Activated CD4-positive, CD25-positive, alpha-beta regulatory T cell treated with anti-CD3 and anti-CD28 coated beads, Interleukin-2, amount 50 U/mL, for 24 hours (primary cell): ENCODE measurements at places on chromosomes 13 and 19.
A peak's percentile ranks its signal among the peaks of the same experiment; 100 is the strongest.

- peak; percentile 22 for ATAC-seq
These were observed 279.7 kb downstream of the COG6 start for GRCh38 chr13:39935155-39935554.

DNA sequence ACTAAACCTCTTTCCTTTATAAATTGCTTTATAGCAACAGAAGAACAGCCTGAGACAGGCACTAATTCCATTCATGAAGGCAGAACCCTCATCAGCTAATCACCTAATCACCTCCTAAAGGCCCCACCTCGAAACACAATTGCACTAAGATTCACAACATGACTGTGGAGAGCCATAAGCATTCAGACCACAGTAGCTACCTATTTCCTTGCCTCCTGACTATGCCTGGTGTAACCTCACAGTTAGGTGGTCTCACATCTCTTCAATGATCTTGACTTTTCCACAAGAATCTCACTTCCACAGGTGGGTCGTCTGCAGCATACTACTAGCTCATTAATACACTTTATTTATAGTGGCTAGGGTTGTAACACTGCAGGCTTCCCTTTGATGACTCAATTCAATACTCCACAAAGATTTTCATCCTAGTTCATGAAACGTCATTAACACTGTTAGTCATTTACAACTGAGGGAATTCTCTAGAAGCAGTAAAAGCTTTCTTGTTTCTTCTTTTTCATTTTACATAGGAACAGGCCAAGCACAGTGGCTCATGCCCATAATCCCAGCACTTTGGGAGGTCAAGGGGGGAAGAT, 27.1 kb downstream of the STK24 start:
- ATAC-seq: peak; percentile 68

DNA sequence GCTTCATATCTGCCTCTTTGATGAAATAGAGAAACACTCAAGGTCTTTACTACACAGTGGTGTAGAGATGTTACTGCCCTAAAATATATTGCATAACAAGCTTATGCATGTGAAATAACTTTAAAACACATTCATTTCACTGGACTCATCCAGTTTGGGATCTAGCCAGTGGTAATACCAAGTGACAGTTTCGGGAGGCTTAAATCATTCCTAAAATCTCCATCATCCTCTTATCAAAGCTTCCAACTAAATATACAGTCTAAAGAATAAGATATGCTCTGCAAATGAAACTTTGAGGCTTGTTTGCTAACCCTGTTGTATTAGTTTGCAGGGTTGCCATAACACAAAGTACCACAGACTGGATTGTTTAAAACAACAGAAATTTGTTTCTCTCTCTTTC, 52.8 kb downstream of the THSD1 start:
- ATAC-seq: no peak

- no peak for ATAC-seq
These were observed 5.0 kb downstream of the MVB12A start for GRCh38 chr19:17424743-17425365.

DNA sequence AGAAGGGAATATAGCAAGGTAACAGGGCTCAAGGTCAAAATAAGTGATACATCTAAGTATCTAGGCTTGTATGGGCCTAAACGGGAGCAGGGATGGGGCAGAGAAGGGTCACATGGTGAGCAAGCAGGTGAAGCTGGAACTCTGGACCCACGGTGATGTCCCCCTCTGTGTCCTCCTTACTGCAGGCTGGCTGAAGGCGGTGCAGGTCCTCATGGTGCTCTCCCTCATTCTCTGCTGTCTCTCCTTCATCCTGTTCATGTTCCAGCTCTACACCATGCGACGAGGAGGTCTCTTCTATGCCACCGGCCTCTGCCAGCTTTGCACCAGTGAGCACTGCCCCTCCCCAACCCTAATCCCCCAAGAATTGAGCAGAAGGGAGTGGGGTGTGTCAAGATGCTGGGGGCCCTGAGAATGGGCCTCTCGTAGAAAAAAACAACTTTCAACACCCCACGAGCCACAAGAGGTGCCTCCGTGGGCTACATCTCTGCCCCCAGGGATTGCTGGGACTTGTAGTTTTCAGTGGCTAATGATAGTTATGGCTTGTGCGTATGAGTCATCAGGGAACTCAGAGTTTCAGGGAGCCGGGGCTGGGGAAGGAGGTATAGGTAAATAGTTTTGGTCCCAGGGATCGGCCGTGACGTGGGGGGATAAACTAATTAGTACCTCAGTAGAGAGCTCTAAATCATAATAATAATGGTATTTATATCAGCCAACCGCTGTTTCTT, 4.0 kb downstream of the EMP3 start:
- ATAC-seq: no peak

- ATAC-seq: peak; percentile 65
These were observed 31.7 kb upstream of the C1QTNF9B start for GRCh38 chr13:23928985-23929384.

GRCh38 chr19:36099166-36099785, 11.7 kb upstream of the OVOL3 start:
- ATAC-seq: no peak
